ENCODE measurements at places on chromosomes 5 and 9.
A peak's percentile ranks its signal among the peaks of the same experiment; 100 is the strongest.

DNA sequence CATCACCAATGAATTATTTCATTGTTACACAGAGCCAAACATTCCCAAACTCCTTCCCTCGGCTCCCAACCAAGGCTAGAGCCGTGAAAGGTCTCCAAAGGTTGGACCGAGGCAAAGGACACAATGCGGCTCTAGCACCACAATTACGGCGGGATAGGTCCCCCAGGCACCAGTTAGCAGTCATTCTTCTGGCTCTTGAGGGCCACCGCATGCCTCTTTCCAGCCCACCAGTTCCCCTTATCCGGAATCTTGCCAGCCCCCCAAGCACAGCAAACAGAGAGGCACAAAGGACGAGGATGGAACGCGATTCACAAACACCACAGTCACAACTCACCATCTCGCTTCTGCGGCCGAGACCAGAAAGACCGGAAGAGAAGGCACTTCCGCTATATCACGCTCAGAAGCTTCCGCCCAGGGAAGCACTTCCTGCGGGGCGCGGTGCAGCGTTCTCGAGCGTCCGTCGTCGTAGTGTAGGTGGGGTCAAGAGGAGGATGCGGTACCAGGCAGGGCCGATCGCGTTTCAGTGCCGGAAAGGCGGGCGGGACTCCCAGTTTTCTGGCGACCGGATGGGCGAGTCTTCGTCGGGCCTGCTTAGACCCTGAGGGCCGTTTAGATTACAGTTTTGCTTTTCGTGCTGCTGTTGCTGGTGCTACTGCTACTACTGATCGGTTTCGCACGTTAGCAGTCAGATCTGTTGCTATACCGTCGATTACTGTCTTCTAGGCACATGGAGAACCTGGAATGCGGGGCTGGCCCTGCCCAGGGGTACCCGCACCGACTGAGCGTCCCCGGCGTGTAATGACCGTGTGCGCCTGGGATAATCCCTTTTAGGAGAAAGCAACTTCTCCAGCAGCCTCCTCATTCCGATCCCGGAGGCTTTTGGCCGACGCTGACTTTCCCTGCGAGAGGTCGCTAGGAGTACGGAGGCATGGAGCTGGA, at the start of gene RPL37:
Gene RPL37, minus strand, starts transcription at position 374 of the 939 bp plus-strand sequence. Its CDS starts 37 bp downstream, at position 337.
- peak; percentile 94 for DNase-seq

- DNase-seq: peak; percentile 27
These were observed 202.2 kb upstream of the DMRTA1 start for GRCh38 chr9:22244139-22245011.

DNA sequence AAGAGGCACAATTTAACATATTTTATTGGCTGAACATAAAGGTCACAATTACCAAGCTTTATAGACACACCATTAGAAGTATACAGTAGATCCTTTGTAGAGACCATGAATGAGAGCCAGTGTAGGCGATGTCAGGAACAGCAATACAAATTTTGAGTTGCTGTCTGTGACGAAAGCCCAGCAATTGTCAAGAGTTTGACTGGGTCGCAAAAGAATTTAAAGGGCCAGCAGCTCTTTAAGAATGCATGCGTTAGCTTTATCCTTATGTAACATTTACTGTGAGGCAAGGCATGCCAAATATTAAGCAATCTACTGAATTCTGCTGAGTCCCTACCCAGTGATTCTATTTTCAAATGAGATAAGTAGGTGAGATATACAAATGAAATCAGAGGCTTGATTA, 236.9 kb downstream of the ARRDC3 start:
- DNase-seq: no peak

DNA sequence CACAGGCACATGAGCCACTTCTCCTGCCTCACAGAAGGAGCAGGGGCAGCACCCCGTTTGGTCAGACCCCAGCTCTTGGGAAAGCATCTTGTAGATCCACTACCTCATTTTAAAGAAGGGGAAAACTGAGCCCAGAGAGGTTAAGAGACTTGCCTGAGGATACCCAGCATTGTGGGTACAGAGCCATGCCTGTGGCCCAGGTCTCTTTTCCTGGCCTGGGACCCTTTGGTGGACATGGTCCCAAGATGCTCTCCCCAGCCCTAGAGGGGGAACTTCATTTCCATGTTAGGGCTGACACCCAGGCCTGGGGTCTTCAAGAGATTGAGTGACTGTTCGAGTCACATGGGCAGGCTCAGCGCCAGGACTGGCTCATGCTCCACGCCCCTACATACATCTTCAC, 64.2 kb downstream of the NEK6 start:
- DNase-seq: no peak

DNA sequence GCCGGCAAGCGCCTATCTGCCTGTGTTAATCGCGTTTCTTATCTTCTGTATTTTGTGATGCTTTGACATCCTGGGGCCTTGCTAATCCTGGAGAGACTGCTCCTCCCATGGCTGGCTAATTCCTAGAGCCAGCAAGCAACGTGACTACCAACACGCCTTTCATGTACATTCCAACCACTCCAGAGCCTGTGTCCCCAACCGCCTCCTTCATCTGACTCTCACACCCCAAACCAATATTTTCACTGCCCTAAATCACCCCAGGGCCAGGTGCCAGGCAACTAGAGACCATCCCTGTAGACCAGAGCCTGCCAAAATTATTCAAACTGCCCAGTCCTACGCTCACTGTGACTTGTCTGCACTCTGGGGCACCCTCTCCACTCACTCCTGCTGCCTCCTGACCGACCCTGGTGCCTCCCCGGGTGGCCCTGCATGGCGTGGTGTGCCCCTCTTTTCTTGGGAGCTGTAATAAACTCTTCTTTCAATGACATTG, 50.5 kb upstream of the COL5A1 start:
- DNase-seq: no peak

- DNase-seq: no peak
These were observed 372 bp downstream of the EDF1 start for GRCh38 chr9:136865768-136866103.

- DNase-seq: peak; percentile 27
These were observed 57.3 kb upstream of the C6 start for GRCh38 chr5:41270423-41271251.

DNA sequence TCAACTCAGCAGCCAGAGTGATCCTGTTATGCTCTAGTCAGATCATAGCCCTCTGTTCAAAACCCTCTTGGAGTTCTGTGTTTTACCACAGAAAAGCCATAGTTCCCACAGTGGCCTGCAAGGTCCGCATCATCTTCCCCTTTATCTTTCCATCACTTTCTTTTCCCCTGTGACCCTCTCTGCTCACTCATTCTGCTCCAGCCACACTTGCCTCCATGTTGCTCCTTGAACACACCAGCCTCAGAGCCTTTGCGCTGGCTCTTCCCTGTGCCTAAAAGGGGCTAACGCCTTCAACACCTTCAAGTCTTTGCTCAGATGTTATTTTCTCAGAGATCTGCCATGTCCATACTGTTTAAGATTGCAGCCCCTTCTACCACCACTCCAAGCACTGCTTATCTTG, 26.3 kb downstream of the CSF2 start:
- no peak for DNase-seq

DNA sequence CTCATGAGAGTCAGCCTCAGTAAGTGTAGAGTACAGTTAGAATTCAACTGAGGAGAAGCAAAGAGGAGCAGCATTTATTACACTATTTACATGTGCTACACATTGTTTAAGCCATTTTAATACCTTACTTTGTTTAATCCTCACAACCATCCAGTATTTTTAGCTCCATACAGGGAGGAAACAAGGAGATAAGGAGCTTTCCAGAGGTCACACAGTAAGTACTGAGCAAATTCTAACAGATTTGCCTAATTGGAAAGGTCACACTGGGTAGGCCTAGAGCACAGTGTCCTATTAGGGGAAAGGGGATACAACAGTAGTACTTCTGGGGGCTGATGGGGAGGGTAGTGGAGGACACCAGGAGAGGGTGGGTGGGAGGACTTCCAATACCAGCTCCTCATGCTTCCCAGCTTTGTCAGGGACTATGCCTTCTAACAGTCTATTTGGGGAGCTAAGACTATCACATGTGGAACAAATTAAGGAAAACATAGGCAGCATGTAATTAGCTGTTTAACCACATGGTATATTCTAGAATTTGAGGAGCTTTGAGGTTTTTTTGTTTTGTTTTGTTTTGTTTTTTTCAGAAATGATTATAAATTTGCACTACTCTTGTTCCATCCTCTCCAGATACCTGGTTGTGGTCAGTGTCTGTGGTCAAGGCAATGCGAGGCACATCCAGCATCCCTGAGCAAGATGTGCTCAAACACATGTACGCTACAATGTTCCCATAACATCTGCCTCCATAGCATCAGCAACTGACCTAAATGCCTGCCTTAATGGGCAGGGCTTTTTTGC, 96.0 kb upstream of the SLC12A2 start:
- no peak for DNase-seq

DNA sequence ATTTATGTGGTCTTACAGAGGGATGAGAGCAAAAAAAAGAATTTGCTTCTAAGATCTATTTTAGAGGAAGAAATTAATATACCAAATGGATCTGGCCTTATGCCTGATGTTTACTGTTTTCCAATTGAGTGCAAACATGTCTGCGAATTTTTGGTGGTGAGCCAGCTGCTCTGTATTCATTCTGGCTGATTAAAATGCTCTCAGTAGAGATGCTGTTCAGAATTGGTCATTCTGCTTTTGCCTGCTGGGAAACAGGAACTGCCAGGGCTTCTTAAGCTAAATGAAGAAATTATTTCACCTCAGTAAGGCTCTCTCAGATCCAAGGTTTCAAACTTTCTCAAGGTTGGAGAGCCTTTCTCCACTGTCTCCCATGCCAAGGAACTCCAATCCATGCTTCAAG, 132.0 kb upstream of the SV2C start:
- DNase-seq: no peak

DNA sequence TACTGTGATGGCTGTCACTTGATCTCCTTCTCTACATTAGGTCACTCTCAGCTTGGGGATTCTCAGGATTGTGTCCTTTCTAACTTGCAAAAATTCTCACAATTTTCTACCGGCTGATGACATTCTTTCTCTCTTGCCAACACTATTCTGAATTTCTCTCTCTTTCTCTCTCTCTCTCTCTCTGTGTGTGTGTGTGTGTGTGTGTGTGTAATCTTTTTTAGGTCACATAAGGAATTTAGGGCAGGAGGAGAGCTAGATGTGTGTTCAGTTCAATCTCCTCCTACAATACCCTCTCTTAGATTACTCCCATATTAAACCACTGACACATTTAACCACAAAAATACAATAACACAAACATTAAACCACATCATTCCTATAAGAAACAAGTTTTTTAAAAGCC, 242.3 kb upstream of the NREP start:
- no peak for DNase-seq

- no peak for DNase-seq
These were observed 38.7 kb upstream of the NEK6 start for GRCh38 chr9:124218987-124219461.

- DNase-seq: no peak
These were observed 606 bp downstream of the TBC1D13 start for GRCh38 chr9:128787659-128788058.

DNA sequence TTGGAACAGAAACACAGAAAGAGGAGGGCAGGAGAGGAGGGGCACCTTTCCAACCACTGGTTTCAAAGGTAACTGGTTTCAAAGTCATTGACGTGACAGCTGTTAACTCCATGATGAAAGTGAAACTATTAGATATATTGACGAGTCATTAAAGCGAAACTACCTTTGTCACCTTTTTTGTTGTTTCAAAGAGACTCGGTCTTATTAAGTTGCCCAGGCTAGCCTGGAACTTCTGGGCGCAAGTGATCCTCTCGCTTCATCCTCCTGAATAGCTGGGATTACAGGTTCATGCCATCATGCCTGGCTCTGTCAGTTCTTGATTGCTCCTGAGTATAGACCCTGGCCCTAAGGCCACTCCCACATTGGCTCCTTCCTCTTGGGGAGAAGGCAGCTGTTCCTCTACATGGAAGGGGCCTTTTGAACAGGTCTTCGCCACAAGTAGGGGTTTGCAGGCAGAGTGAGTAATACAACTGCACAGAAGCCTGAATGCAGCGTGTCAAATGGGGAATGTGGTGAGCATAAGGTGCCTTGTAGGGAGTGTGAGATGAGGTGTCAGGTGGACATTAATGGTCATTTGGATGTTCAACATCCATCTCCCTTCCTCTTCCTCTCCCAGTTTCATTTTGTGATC, 3.4 kb upstream of the F12 start:
- no peak for DNase-seq

DNA sequence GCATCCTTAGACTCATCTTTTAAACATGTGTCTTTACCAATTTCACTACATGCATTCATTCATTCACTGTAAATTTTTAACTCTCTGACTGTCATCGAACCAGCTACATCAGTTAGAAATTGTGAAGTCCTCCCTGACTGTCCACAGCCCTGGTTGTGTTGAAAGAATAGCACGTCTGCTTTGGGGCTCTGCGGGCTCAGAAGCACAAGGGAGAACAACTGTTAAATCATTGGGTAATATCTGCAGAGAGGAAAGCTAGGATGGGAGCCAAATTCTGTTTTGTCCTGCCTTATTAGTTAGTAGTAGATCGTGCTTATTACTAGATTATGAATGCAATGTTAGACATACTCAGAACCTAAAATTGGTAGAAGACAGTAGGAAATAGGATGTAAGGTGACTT, 26.3 kb upstream of the FAM120AOS start:
- no peak for DNase-seq

DNA sequence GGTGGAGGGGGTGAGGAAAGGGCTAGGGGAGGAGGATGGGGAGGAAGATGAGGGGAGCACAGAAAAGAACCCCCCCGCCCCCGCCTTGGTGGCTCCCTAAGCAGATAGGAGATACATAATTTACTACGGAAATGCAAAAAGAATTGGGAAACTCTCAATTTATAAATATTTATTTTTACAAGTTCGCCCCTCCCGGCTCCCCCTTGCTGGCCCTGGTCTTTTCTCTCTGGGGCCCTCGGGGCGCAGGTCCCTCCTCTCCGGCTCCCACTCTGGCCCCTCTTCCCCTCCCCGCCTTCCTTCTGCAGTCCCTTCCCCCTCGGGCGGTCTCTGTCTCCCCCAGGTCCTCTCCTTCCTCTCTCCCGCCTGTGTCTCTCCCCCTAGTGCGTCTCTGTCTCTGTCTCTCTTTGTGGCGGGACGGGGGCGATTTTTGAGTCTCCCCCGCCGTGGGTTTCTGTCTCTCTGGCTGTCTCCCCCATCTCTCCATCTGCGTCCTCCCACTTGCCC, 173.6 kb upstream of the IER5L start:
- peak; percentile 43 for DNase-seq

- no peak for DNase-seq
These were observed 35.4 kb upstream of the GNPDA1 start for GRCh38 chr5:142048272-142048671.

DNA sequence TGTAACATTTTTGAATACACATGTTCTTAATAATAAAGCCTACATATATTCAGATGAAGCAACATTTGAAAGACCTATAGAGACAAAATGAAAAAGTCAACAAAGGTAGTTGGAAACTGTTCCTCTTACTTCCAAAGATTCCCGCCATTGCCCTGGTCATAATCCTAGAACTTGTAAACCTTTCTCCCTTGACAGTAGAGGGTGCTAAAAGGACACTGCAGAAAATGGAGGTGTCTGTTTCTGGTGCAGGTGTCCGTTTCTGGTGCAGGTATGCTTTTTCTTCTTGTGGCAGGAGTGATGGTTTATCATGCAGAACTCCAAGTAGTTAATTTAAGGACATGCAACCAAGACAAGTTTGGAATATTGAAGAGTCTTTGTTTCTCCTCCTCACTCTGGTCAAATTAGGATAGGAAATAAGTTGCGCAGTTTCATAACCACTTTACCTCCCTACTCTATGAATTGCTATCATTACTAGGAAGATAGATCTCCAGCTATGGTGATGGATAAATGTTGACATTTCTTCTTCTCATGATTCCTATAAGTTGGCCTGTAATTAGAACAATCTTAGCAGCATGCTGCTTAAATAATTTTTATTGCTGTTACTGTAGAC, 56.0 kb upstream of the FAM174A start:
- DNase-seq: peak; percentile 30

GRCh38 chr9:114790521-114790920, 15.3 kb downstream of the TNFSF15 start:
- no peak for DNase-seq

- no peak for DNase-seq
These were observed 308.6 kb upstream of the RGMB start for GRCh38 chr5:98464737-98465330.

Data from NCI-H1436 (cell line).